ENCODE measurements at places on chromosomes 7 and 10.

DNA sequence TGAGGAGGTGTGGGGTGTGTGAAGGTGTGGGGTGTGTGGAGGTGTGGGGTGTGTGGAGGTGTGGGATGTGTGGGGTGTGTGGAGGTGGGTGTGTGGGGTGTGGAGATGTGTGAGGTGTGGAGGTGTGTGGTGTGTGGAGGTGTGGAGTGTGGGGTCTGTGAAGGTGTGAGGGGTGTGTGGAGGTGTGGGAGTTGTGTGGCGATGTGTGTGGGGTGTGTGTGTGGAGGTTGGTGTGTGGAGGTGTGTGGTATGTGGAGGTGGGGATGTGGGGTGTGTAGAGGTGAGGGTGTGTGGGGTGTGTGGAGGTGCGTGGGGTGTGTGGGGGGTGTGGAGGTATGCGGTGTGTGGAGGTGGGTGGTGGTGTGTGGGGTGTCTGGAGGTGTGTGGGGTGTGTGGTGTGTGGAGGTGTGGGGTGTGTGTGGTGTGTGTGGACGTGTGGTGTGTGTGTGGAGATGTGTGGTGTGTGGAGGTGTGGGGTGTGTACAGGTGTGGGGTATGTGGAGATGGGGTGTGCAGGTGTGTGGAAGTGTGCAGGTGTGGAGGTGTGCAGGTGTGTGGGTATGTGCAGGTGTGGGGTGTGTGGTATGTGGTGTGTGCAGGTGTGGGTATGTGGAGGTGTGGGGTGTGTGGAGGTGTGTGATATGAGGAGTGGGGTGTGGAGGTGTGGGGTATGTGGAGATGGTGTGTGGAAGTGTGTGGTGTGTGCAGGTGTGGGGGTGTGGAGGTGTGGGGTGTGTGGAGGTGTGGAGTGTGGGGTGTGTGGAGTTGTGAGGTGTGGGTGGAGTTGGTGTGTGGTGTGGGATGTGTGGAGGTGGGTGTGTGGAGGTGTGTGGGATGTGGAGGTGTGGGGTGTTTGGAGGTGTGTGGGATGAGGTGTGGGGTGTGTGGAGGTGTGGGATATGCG is 34.5 kb downstream of the SPDYE17 start:
- DNase-seq: no peak

- DNase-seq: peak; percentile 91
These were observed 166.3 kb upstream of the TMEM196 start for GRCh38 chr7:19939746-19940145.

- no peak for DNase-seq
These were observed 216.7 kb upstream of the NPVF start for GRCh38 chr7:25444991-25445390.

GRCh38 chr10:71237843-71238623 is 25.7 kb downstream of the UNC5B start:
- DNase-seq: no peak

GRCh38 chr7:128934361-128935341 is 3.1 kb upstream of the IRF5 start:
- DNase-seq: no peak

GRCh38 chr10:112288486-112288885 is 5.3 kb downstream of the TECTB start:
- DNase-seq: no peak

GRCh38 chr10:112235920-112236319 is 47.3 kb upstream of the TECTB start:
- DNase-seq: no peak

DNA sequence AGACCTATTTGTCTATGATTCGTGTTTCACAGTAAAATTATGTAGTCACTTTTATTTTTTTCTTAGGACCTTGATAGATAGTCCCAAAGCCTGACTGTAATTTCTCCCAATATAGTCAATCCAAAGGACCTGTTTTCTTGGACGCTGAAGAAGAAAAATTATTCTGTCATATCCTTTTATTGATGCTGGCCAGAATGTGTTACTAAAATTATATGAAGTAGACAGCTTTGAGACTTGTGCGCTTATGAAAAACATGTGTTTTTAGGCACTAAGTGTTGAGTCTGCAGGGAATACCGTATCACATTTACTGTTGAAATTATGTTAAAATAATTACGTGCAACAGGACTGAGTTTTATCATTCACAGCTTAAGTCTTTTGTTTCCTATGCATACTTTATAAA is 17.9 kb downstream of the TES start:
- peak; percentile 55 for DNase-seq

DNA sequence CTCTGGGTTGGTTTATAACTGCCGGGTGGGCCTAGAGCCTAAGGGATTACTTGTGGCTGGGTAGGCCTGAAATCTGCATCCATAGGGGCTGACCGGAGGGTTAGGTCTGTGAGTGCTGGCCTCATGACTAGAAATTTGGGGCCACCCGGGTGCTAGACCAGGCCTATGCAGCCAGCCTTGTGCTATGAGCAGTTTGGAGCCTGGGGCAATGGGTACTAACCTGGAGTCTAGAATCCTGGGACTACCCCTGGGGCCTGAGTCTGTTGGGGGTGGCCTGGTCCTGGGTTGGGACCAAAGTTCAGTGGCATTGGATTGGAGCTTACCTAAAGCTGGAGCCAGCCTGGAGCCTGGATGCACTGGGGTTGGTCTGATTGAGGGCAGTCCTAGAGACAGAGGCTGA is 995.2 kb downstream of the ANKRD7 start:
- DNase-seq: no peak

- DNase-seq: peak; percentile 57
These were observed 158.1 kb upstream of the PITRM1 start for GRCh38 chr10:3330663-3331062.

GRCh38 chr10:11170993-11171851 is 153.6 kb downstream of the CELF2 start:
- no peak for DNase-seq

GRCh38 chr7:20152511-20152910 is 64.7 kb downstream of the MACC1 start:
- no peak for DNase-seq

- DNase-seq: no peak
These were observed 20.6 kb downstream of the BTBD16 start for GRCh38 chr10:122291739-122292138.

DNA sequence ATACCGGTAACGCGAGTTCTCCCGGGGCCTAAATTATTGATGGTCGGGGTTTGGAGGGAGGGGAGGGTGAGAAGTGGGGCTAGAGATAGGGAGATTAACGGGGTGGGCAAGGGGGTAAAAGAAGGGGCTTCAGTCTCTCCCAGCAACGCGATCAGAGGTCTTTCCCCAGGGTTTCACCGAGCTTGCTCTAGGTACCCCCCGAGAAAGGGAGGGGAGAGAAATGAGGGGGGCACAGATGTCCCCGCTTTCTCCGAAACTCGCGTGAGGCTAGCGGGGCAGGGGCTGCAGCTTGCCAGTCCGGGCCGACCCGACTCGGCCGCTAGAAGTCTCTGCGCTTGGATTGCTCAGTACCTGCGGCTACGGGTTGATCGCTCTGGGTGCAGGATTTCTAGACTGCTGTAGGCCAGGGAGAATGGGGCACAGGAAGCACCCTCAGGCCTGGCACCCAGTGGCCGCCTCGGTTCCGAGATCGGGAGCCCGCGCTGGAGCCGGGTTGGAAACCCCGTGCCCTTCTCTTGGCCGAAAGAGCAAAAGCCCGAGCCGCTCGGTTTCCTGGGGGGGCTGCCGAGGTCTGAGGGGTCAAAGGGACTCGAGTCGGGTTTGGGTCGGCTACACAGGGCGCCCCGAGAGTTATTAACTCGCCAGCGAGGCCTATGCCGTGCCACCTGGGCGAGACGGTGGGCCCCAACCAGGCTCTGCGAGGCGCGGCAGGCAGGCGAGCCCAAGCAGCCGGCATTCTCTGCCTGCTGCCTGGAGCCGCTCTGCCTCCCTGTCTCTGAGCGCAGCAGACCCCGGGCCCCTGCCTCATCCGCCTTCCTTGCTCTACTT is 3.1 kb downstream of the PAX2 start:
- no peak for DNase-seq

DNA sequence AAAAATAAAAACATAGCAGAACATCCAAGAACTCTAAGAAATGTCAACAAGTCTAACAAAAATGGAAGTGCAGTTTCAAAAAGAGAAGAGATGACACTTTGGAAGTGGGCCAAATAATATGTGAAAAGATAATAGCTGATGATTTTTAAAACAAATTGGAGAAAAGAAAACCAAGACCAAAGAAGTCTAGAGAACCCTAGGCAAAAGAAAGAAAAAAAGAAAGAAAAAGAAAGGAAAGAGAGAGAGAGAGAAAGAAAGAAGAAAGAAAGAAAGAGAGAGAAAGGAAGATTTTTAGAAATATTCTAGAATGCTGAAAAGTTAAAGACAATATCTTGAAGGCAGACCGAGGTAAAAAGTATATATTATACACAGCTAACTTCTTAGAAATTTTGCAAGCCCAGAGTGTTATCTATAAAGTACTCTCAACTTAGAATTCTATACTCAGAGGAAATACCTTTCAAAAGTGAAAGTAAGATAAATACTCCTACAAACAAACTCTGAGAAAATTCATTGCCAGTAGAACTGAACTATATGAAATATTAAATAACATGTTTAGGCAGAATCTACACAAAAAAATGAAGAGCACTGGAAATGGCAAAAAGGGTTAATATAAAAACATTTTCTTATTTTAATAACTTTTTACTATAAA is 138.7 kb upstream of the SMIM30 start:
- DNase-seq: no peak

GRCh38 chr10:86968271-86968993 is at the start of gene ADIRF:
ADIRF (plus strand) TSS chr10:86968482; CDS start chr10:86968545, 63 bp downstream.
- DNase-seq: no peak

DNA sequence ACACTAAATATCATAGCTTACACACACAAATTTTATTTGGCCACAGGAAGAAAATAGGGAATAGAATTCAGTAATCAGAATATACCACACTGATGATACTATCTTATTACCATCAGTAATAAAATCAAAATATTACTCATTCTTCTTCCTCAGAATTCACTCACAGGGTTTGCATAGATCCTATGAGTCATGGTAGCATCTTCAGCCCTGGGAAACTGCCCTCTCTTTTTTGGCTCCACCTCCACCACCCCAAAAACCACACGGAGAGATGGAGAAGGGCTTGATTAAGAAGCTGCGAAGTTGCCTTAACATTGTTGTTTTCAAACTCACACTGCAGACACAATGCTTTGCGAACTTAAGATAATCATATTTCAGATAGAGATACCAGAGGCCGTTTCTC is 154.1 kb upstream of the AHR start:
- DNase-seq: peak; percentile 74

DNA sequence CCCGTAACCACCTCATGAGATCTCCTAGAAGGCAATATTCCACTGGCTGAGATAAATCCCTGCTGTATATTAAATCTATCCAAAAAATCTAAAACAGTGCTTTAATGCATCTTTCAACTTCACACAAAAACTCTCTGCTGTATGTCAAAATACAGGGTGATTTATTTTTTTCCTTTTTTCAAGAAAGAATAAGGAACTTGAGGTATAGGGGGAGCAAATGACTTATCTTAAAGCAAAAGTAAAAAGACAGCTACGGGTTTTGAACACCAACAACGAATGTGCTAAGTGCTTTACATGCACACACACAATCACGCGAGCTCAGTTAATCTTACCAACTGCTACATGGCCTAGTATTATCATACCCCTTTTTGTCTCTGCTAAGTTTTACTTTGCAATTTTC is 168.9 kb upstream of the PHF14 start:
- no peak for DNase-seq

DNA sequence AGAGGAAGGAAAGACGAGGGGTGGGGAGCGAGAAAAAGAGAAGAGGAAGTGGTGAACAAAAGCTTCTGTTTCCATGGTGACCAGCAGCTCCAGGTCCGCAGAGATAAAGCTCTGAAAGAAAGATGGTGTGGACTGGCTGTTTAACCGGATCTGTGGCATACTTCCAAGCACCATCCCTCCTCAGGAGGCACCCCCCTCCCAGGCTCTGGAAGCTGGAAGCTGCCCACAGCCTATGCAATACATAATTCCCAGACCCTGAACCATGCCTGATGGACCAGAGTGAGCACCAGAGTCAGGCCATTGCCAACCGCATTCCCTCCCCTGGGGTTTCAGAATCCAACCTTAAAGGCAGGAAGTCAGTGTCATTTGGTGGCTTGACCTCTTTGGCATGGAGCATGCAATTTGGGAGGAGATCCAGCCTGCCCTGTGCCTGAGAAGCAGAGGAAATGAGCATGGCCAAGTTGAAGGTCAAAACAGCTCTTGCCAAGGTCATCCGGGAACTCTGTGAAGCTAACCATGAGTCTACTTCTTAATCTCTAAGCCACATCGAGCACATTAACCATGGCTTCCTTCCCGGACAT is 22.2 kb upstream of the CPXM2 start:
- no peak for DNase-seq

DNA sequence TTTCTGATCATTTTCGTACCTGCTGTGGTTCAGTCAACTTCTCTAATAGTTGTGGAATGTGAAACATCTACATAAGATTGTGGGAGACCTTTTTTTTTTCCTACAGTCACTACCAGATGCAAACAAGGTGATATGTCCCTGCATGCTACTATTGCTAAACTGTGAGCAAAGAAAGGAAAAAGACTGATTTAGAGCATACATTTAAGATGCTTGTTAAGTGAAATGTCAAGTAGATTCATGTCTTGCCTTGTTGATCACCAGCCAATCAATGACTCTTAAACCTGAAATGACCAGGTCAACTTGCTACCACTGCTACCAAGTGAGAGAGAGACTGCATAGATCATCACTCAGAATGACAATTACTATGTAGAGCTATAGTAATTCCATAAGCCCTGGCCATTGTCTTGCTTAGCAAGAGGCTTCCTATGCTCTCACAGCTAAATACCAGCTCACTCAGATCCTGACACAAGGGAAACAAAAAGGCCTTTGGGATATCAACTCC is 84.3 kb upstream of the SKAP2 start:
- no peak for DNase-seq

- peak; percentile 49 for DNase-seq
These were observed 30.0 kb upstream of the INHBA start for GRCh38 chr7:41732843-41733306.

DNA sequence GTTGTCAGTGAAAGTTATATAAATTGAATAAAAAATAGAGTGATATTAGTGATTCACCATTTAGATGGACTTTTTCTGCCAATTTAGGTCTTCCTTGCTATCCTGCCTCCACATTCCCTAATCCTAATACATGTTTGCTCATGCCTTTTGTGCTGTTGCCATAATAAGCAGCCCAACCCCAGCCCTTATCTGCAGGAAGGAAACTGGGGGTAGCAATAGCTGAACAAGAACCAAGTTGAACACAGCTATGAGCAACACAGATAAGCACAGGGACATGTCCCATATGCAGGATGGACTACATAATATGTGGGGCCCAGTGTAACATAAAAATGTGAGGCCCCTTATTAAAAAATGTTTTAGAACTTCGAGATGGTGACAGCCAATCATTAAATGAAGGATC is 91.2 kb upstream of the AHR start:
- DNase-seq: peak; percentile 10

- no peak for DNase-seq
These were observed 194.1 kb downstream of the CACNB2 start for GRCh38 chr10:18334116-18334867.
